ENCODE measurements at places on chromosomes 5 and 9.

DNA sequence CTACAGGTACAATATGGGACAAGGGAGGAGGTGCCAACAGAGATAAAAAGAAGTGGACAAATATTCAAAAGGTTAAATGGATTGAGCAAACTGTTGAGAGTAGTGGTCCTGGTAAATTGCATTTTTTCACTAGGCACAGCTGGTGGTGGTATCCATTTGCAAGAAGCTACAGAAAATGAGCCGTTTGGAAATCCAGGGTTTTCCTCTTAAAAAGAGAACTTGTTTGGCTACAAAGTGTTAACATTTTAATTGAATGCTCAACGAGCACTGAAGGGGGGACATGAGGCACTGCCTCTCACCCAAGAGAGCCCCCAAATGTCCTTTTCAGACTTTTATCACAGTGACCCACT is 491 bp upstream of the ZCCHC9 start:
- DNase-seq = no peak

GRCh38 chr9:94802251-94802650 is 75.8 kb downstream of the AOPEP start:
- DNase-seq = no peak

GRCh38 chr5:143372187-143372829 is 31.2 kb downstream of the NR3C1 start:
- no peak for DNase-seq

- DNase-seq = no peak
Observed at GRCh38 chr9:126407114-126407870, 80.7 kb downstream of the MVB12B start.

DNA sequence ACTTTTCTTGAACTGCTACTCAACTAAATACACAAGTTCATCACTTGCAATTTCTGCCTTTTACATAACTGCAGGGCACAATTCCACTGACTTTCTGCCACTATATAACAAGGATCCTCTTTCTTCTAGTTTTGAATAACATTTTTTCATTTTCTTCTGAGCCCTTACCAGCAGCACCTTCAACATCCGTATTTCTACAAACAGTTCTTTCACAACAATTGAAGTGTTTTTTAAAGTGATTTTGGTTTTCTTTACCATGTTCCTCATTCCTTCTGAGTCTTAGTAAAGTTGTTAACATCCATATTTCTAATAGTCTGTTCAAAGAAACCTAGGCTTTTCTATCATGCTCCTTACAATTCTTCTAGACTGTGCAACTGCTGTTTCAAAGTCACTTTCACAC is 127.2 kb upstream of the PITX1 start:
- no peak for DNase-seq
